ENCODE measurements at places on chromosomes 4 and X.

- DNase-seq: no peak
Measured at GRCh38 chr4:72314869-72315268, 254.2 kb downstream of the ADAMTS3 start.

DNA sequence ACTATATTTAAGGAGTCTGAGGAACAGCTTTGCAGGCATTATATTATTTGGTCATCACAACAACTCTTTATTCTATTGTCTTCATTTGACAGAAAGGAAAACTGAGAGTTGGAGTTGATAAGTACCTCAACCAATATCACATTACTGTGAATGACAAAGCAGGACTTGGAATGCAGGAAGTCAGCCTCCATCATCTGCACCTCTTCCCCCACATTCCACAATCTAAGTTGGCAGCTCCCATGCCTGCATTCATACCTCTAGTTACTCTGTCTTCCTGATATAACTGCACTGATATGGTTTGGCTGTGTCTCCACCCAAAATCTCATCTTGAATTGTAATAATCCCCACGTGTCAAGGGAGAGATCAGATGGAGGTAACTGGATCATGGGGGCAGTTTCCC lies 356.7 kb downstream of the GALNTL6 start:
- DNase-seq: no peak

DNA sequence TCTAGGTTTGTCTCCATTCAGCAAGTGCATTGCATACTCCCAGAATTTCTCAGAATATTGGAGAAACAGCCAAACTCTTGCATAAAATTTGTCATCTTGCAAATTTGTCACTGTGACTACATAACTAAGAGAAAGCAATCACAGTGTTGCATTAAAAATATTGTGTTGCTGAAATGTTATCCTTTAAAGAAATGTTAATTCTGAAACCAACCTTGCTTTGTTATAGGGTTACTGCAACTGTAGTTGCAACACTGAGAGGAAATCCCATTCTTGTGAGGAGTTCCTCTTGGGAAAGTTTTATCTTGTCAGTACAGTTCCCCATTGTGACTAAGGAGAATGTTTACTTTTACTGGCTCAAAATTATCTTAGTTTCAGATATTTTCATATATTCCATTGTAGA lies 20.9 kb downstream of the CYBB start:
- DNase-seq: no peak

DNA sequence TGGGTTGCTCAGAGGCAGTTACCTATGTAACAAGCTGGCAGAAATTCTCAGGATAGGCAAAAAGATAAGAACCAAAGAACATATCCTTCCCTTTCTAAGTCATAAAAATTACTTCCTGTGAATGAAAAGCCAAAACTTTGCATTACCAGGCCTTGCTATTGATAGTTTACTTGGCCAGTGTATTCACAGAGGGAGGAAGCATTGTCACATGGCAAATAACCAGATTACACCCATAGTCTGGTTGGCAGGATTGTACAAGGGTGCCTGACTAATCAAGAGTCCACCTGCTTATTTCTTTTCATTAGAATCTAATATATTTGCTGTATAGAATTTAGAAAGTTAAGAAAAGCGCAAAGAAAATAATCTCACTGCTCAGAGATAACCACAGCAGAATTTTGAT lies 14.1 kb downstream of the XIAP start:
- DNase-seq: no peak

DNA sequence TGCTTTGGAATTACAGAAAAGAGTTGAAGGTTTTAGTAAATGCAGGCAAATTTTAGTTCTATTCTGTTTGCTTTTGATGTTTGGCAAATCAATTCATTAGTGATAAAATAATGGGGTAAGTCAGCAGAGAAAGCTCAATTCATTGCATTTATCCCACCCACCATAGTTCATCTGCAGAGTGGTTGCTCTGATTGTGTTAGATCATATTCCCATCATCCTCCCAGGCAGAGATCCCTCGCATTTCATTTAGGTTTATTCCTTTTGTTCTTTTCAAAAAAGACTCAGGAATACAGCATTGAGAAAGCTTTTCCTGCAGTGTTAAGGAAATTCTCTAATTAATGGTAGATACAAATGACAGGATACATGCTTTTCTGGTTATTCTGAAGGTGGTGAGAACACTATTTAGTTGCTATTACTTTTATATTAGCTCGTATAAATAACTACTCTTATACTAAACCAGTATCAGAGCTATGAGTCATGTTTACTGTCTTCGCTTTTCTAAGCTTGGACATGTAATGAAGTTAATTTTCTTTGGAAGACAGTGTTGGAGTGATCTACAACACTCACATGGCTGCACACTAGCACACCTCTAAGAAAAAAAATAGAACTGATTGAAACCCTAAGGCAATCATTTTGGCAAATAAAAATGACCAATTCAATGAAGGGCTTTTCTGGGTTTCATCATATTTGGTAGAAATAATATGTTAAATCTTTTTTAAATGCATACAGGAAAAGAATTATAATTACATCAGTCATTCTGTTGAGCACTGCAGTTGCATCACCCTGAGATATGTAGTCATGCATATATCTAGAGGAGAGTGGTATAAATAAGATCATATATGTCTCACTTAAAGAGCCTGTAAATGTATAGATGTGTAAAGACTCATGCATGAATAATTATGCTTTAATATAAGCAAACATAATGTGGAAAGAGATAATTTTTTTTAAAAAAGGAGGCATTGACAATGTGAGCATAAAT lies 351.6 kb downstream of the PCDH7 start:
- no peak for DNase-seq

- no peak for DNase-seq
Measured at GRCh38 chr4:94877973-94878372, 120.2 kb downstream of the BMPR1B start.

GRCh38 chrX:154030266-154030665 lies 10.6 kb upstream of the IRAK1 start:
- no peak for DNase-seq

- DNase-seq: no peak
Measured at GRCh38 chr4:139540161-139540560, 15.9 kb downstream of the SETD7 start.

- DNase-seq: no peak
Measured at GRCh38 chr4:1615786-1616556, 68.1 kb downstream of the FAM53A start.

- no peak for DNase-seq
Measured at GRCh38 chr4:117610706-117611308, 423.5 kb upstream of the NDST3 start.

- DNase-seq: no peak
Measured at GRCh38 chrX:4762196-4762595, 1048.7 kb upstream of the PRKX start.

DNA sequence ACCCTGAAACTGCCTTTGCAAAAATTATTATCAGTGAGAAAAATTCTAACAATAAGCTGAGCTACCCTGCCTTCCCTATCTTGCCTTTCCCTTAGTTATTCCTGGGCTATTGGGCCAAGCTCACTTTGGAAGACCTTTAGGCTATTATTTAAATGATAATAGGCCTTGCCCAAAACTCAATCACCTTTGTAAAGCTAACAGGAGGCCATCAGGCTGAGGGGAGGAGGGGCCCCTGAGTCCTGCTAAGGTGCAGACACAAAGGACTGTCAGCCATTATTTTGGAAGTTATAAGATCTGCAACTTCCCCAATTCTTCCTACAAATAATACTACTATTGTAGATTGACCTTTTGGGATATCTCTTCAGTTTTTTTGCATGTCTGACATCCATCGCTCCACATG lies 278.8 kb upstream of the DIAPH2 start:
- DNase-seq: no peak

DNA sequence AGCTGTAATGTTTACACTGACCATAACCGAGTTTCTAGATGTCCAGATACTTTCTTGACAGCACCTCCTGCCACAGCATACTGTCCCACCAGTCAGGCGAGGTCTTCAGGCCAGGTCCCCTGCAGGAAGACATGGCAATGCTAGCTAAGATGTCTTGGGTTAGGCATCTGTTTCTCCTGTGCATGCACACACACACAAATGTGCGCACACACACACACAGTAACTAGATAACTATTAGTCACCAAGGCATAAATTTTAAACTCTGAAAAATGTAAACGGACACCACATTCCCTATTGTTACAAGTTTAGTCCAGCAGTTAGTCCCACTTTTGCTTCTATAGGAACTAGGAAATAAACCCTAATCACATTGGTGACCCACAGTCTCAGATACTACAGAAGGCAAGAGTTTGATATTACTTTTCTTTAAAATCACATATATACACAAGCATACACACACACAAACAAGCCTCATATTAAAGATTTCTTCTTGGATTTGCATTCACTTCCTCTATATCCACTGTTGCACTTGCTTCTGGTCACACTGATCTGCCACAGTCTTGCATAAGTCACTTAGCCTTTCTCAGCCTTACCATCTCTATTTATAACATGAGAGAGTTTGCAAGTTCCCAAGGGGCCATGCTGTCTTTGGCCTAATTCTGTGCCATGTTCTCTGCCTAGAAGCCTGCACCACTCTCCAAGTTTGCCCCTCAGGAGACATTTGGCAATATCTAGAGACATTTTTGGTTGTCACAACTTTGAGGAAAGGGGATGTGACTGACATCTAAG lies 32.2 kb downstream of the IL21 start:
- DNase-seq: no peak

- no peak for DNase-seq
Measured at GRCh38 chr4:174373821-174374220, 90.1 kb downstream of the CEP44 start.

GRCh38 chr4:100882661-100883060 lies 364.8 kb upstream of the EMCN start:
- DNase-seq: no peak

Measured in activated naive CD4-positive, alpha-beta T cell treated with anti-CD3 and anti-CD28 coated beads, Interleukin-2, amount 10 ng/mL, durations not matched to agents 7 days and 5 days (primary cell).